ENCODE measurements at places on chromosomes 16 and 17.
A peak's percentile ranks its signal among the peaks of the same experiment; 100 is the strongest.

DNA sequence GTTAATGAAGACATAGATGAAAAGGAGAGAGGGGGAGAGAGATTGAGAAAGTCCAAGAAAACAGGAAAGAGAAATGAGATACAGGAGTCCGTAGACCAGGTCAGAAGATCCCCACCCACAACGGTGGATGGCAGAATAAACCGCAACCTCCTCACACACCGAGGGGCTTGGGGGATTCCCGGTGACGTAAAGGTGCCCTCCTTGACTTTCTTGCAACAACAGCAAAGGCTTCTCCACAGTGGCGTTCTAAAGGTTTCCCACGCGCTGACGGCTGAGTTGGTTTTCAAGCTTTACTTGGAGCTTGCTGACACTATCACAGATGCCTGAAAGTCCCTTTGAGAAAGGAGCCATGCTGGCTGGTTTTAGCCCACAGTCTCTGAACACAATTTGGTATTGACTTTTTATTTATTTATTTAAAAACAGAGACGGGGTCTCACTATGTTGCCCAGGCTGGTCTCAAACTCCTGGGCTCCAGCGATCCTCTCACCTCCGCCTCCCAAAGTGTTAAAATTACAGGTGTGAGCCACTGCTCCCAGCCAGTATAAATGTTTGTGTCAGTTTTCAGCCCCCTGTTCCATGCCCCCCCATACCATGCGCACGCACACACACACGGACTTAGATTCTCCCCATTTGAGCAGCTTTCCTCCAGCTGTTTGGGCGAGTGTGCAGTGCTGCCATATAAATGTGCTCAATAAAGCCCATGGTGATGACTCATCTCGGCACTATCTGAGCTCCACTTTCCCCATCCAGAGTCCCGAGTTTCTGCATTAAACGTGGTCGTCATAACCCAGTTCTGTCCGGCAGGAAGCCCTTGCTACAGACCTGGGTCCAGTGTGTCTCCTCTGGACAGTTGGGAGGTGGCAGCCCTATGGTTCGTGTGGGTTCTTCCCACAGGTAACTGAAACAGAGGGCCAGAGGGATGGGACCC, 33.0 kb upstream of the SEC14L1 start:
- peak; percentile 43 for DNase-seq

DNA sequence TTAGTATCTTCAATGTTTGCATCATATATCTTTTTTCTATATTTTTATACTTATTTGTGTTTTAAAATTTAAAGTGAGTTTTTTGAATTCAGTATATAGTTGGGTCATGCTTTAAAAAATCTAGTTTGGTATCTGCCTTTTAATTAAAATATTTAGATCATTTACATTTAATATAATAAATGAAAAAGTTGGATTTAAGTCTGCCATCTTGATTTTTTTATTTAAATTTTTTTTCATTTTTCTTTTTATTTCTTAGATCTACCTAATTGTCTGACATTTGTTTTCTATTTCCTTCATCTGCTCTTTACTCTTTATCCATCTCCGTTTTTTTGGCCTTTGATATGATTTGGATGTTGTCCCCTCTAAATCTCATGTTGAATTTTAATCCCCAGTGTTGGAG, 50.0 kb upstream of the N4BP1 start:
- no peak for DNase-seq

GRCh38 chr16:89593841-89594240, 18.3 kb downstream of the CPNE7 start:
- DNase-seq, result no peak

DNA sequence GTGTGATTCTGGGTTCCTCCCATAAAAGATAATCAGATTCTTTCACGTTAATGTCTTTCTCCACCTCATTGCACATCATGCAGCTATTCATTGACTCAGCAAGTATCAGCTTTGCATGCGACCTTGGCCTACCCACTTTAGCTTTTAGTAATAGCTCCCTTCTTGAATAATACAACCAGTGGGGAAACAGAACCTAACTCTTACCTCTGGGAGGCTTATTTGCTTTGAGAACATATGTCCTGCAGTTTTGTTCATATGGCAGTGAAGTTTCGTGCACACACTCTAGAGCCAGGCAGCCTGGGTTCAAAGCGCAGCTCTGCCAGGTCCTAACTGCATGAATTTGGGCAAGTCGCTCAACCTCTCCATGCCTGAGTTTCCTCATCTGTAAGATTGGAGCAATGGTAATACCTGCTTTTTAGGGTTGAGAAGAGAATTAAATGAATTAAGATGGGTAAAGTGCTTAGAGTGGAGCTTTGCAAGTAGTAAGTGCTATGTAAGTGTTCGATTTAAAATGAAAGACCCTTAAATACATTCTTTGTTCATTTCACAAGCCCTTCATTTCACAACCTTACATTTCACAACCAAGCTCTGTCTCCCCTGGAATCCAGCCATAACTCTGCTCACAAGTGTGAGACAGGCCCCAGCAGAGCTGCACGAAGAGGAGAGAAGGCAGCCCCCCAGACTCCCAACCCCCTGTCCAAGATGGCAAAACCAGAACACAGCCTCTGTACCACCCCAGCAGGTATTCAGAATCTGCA, 29.3 kb downstream of the MAPT start:
- DNase-seq, result no peak

- DNase-seq, result peak; percentile 13
Measured at GRCh38 chr17:28711723-28712031, at the start of gene PROCA1. Gene PROCA1 (minus strand): TSS chr17:28711888. CDS start chr17:28711660, 228 bp downstream.

GRCh38 chr16:17633181-17633951, 162.6 kb upstream of the XYLT1 start:
- DNase-seq, result no peak

- DNase-seq, result no peak
Measured at GRCh38 chr16:1707193-1707790, 1.3 kb downstream of the MAPK8IP3 start.

- DNase-seq, result no peak
Measured at GRCh38 chr17:63838631-63839171, 3.8 kb downstream of the SMARCD2 start.

- no peak for DNase-seq
Measured at GRCh38 chr17:601926-602303, 112.7 kb downstream of the VPS53 start.

DNA sequence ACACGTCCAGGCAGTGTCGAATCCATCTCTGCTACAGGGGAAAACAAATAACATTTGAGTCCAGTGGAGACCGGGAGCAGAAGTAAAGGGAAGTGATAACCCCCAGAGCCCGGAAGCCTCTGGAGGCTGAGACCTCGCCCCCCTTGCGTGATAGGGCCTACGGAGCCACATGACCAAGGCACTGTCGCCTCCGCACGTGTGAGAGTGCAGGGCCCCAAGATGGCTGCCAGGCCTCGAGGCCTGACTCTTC, 7.2 kb upstream of the CD68 start:
- DNase-seq, result no peak

DNA sequence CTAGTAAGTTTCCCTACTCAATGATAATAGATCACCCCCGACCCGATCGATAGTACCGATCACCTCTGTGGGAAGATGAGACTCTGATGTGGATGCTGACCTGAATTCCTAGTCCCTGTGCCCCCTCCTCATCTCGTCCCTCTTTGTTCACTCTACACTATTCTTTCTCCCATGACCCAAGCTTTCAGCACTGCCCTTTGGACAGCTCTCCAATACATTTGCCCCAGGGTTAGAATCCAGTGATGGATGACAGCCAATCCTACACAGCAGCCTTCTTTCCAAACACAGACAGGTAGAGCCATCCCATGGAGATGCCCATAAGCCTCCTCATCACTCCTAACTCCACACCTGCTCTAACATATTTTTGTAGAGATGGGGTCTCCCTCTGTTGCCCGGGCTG, 141.1 kb downstream of the GSG1L start:
- no peak for DNase-seq

- DNase-seq, result no peak
Measured at GRCh38 chr16:84253173-84253572, 13.4 kb upstream of the KCNG4 start.

GRCh38 chr16:15966836-15967546, 17.6 kb downstream of the ABCC1 start:
- no peak for DNase-seq

All from activated CD8-positive, alpha-beta memory T cell treated with anti-CD3 and anti-CD28 coated beads for 1 hour (primary cell).